ENCODE measurements at places on chromosomes 12 and 14. TPM values are rescaled to one million over a fixed set of nuclear protein-coding genes. Genes with fewer than 3 reads are reported as not detected.

The CEP128 gene
- total RNA-seq, result 12.3 TPM

The DEGS2 gene
- total RNA-seq, result not detected

The EIF2S3B gene
- total RNA-seq, result 1.2 TPM

The RTN1 gene
- not detected for total RNA-seq

The RPS6KA5 gene
- total RNA-seq, result 29.8 TPM

DNA sequence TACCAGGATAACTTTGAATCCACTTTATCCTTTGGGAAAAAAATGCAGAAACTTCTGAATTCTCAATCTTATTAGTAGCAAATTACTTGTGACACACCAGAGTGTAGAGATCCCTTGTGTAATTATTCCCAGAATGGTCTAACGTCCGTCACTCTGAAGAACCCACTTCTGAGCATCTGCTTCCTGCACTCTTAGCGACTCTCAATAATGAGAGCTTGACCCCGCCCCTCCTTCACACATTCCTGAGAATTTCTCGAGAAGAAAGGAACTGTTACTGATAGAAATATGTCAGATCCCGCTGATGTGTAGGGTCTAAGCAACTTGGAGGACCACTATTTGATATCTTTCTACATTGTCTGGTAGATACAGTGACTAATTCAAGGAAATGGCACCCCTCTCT is 218.3 kb upstream of the PDZRN4 start:
- no peak overlapping the region for H3K4me3 ChIP-seq
- no peaks in the 10 kb centered on the region for H3K4me1 ChIP-seq
- no peaks in the 10 kb centered on the region for H3K27me3 ChIP-seq
- no peaks in the 10 kb centered on the region for H3K36me3 ChIP-seq

GRCh38 chr12:118425364-118425763 is 49.0 kb downstream of the SUDS3 start:
- no peak overlapping the region for H3K4me3 ChIP-seq
- no peak for DNase-seq
- H3K36me3 ChIP-seq, result no peaks in the 10 kb centered on the region
- H3K4me1 ChIP-seq, result no peaks in the 10 kb centered on the region
- H3K27ac ChIP-seq, result no peak overlapping the region

DNA sequence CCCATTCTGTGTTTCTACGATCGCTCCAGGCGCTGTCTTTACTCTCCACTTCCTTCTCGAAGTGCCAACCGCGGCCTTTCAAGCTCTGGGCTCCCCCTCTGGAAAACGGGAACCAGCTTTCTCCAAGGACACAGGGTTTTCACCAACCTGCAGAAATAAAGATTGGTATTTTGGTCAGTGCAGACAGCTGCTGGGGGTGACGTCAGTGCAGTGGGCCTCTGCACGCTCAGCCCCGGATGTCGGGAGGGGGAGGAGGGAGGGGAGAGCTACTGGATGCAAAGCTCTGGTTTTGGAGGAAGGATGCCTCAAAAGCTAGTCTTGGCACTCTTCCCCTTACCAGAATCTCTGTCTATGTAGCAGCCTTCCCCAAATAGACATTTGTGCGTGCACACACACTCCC is 19.9 kb downstream of the HRK start:
- DNase-seq, result no peak
- H3K36me3 ChIP-seq, result no peaks in the 10 kb centered on the region
- no peak overlapping the region for H3K27ac ChIP-seq
- H3K27me3 ChIP-seq, result peaks cover 3% of the 10 kb centered on the region
- peaks cover 4% of the 10 kb centered on the region for H3K4me1 ChIP-seq

DNA sequence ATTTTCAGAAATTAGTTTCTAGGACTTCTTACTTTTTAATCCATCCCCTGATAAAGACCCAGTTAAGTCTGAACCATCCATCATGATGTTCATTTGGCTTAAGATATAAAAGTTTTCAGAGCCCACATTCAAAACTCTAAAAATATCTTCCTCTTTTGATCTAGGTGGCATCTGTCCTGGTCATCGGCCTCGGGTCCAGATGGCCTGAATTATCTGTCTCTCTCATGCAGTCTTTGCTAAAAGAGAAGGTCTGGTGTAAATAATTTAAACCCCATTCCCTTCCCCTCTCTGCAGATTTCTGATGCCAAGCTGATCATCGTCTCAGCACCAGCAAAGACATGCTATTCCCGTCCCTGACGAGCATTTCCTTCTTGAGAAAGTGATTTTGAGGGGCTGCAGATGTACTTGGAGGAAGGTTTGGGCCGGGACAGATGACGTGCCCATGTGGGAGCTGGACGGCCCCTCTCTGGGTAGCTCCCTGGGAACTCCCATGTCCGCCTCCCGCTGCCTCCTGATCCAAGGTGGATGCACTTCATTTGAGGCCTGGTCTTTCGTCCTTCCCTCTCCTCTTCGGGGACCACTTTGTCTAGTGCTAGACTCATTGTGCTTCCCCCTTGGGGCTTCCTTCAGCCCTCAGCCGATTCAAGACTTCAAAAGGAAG is 173.0 kb upstream of the PRMT8 start:
- peaks cover 2% of the 10 kb centered on the region for H3K27me3 ChIP-seq
- H3K4me3 ChIP-seq, result no peak overlapping the region
- H3K36me3 ChIP-seq, result no peaks in the 10 kb centered on the region
- H3K27ac ChIP-seq, result no peak overlapping the region

GRCh38 chr12:9039397-9039977 is 50.1 kb downstream of the KLRG1 start:
- DNase-seq, result no peak
- peaks cover 39% of the 10 kb centered on the region for H3K4me1 ChIP-seq
- no peaks in the 10 kb centered on the region for H3K27me3 ChIP-seq
- H3K27ac ChIP-seq, result no peak overlapping the region
- H3K36me3 ChIP-seq, result peaks cover 4% of the 10 kb centered on the region
- H3K4me3 ChIP-seq, result no peak overlapping the region

GRCh38 chr12:64109706-64110105 is 112.4 kb downstream of the KICS2 start:
- no peaks in the 10 kb centered on the region for H3K4me1 ChIP-seq
- no peak overlapping the region for H3K4me3 ChIP-seq
- H3K27ac ChIP-seq, result no peak overlapping the region
- no peaks in the 10 kb centered on the region for H3K36me3 ChIP-seq

All from CD4-positive, alpha-beta T cell (primary cell).